Osteoblast (primary cell): ENCODE measurements at places on chromosomes 3 and 15. TPM values are rescaled to one million over a fixed set of nuclear protein-coding genes. Genes with fewer than 3 reads are reported as not detected.

The SCAMP5 gene
- total RNA-seq = 0.88 and 1.8 TPM in 2 replicates

The BCHE gene
- not detected in 2 replicates for total RNA-seq

The PARP3 gene
- total RNA-seq = 39.2 and 46.0 TPM in 2 replicates

The PARP15 gene
- total RNA-seq = 3.2 and 3.6 TPM in 2 replicates

The RASGRF1 gene
- total RNA-seq = under 0.01 TPM in 1 of 2 replicates, not detected in the other

The SLC28A1 gene
- total RNA-seq = not detected in 2 replicates

The LAMB2 gene
- total RNA-seq = 355 and 450 TPM in 2 replicates

The CSPG4 gene
- 11.5 and 20.3 TPM in 2 replicates for total RNA-seq

The RETNLB gene
- not detected in 2 replicates for total RNA-seq

The TEX55 gene
- total RNA-seq = not detected in 2 replicates

The IL12A gene
- 3.2 and 4.7 TPM in 2 replicates for total RNA-seq

DNA sequence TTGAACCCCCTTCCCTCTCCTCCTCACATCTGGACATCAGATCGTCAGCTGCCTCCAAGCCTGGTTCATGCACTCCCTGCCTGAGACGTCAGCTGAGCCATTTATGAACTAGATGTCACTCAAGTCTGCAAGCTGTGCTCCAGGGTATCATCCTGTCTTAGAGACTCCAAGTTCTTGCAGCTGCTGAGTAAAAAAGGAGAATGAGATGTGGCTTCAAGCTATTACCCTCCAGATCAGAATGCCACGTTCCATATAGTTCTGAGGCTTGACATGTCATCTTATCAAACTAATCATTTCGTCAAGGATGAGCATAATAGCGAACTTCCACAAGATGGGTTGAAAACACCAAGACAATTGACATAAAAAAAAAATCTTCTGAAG is 766.3 kb downstream of the TBL1XR1 start:
- no peaks in the 10 kb centered on the region for H3K4me1 ChIP-seq
- H3K27ac ChIP-seq = no peak overlapping the region
- H3K27me3 ChIP-seq = no peaks in the 10 kb centered on the region

GRCh38 chr3:112376241-112376911 is 43.4 kb downstream of the CD200 start:
- DNase-seq = no peak
- H3K4me1 ChIP-seq = peaks cover 32% of the 10 kb centered on the region
- H3K36me3 ChIP-seq = no peaks in the 10 kb centered on the region

GRCh38 chr15:39473298-39473947 is 107.5 kb upstream of the THBS1 start:
- H3K27me3 ChIP-seq = no peaks in the 10 kb centered on the region
- peak overlapping the region; percentile 81 for H3K27ac ChIP-seq
- DNase-seq = peak; percentile 42
- H3K4me3 ChIP-seq = no peak overlapping the region

- no peaks in the 10 kb centered on the region for H3K27me3 ChIP-seq
- H3K4me1 ChIP-seq = peaks cover 33% of the 10 kb centered on the region
- H3K4me3 ChIP-seq = no peak overlapping the region
- DNase-seq = no peak
- H3K36me3 ChIP-seq = peaks cover 32% of the 10 kb centered on the region
These were observed 41.5 kb downstream of the PDHB start for GRCh38 chr3:58392181-58392580.

GRCh38 chr3:163821841-163822240 is 1256.5 kb downstream of the SI start:
- no peak for DNase-seq
- H3K4me3 ChIP-seq = no peak overlapping the region
- no peaks in the 10 kb centered on the region for H3K27me3 ChIP-seq
- no peaks in the 10 kb centered on the region for H3K36me3 ChIP-seq

- H3K27ac ChIP-seq = no peak overlapping the region
- no peak for DNase-seq
- H3K27me3 ChIP-seq = no peaks in the 10 kb centered on the region
- H3K4me1 ChIP-seq = no peaks in the 10 kb centered on the region
These were observed 77.8 kb downstream of the SETD2 start for GRCh38 chr3:47086071-47086470.

- H3K4me3 ChIP-seq = no peak overlapping the region
- no peaks in the 10 kb centered on the region for H3K36me3 ChIP-seq
- H3K27me3 ChIP-seq = no peaks in the 10 kb centered on the region
- H3K27ac ChIP-seq = no peak overlapping the region
These were observed 447.2 kb upstream of the CCDC54 start for GRCh38 chr3:106930086-106930485.

GRCh38 chr15:53644660-53645059 is 114.8 kb downstream of the WDR72 start:
- no peaks in the 10 kb centered on the region for H3K36me3 ChIP-seq
- H3K4me1 ChIP-seq = no peaks in the 10 kb centered on the region
- no peak for DNase-seq
- no peak overlapping the region for H3K4me3 ChIP-seq
- H3K27ac ChIP-seq = no peak overlapping the region

- peaks cover 15% of the 10 kb centered on the region for H3K4me1 ChIP-seq
- H3K27ac ChIP-seq = peak overlapping the region; percentile 87
- H3K4me3 ChIP-seq = no peak overlapping the region
- DNase-seq = no peak
These were observed 84.8 kb upstream of the POMGNT2 start for GRCh38 chr3:43190670-43191069.

DNA sequence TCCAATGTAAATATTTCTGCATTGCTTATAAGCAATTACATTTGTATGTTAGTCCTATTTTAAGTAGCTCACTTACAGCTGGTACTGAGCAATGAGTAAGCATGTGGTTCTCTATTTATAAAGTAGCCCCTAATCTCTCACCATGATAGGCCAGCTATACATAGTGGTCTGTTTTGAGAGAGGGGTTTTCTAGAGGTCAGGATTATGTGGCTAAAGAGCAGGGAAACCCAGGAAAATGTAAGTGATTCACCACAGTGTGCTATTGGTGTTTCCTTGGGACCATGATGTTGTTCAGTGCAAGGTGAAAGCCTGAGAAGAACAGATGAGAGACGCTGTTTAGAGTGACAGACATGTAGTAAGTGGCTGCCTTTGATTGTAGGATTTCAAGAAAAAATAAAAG is 26.4 kb downstream of the RBMS3 start:
- H3K27me3 ChIP-seq = no peaks in the 10 kb centered on the region
- no peak overlapping the region for H3K27ac ChIP-seq
- no peak for DNase-seq

- H3K36me3 ChIP-seq = no peaks in the 10 kb centered on the region
- no peak overlapping the region for H3K27ac ChIP-seq
- DNase-seq = no peak
- no peak overlapping the region for H3K4me3 ChIP-seq
- no peaks in the 10 kb centered on the region for H3K4me1 ChIP-seq
- H3K27me3 ChIP-seq = no peaks in the 10 kb centered on the region
These were observed 336.4 kb upstream of the SATB1 start for GRCh38 chr3:18761530-18761929.

DNA sequence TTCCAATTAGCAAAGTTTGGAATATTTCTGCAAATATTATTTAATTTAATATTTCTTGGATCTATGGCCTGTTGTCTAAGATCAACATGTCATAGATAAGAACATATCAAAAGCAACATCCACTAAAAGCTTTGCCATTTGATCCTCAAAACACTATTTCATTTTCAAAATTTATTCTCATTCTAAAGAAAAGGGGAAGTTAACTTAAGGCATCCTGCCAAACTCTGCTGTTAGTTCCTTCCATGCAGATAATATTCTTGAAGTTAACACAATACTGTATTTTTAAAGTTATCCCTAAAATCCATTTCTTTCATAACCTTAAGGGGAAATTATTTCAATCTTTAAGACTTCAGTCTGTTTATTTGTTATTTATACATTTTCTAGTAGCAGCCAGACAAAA is 28.2 kb upstream of the GBE1 start:
- no peaks in the 10 kb centered on the region for H3K36me3 ChIP-seq
- no peak overlapping the region for H3K27ac ChIP-seq
- H3K27me3 ChIP-seq = peaks cover 2% of the 10 kb centered on the region

DNA sequence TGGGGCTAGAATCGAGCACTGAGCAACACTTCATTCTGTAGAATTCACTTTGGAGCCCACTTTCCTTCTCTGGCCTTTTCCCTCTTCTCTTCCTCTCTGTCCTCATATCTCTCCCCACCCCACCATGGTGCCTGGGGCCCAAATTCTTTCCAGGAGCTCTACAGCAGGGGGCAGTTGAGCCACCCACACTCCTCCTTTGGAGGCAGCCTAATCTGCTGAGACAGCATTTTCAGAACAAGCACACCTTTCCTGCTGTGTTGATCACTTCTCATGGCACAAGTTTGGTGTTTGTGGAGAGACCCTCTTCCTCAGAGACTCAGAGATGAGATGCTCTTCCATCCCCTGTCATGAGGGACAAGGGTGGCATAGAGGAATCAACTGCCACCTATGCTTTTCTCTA is 52.0 kb upstream of the PRR23C start:
- no peak overlapping the region for H3K27ac ChIP-seq
- no peaks in the 10 kb centered on the region for H3K36me3 ChIP-seq
- DNase-seq = no peak
- H3K4me1 ChIP-seq = no peaks in the 10 kb centered on the region
- H3K27me3 ChIP-seq = no peaks in the 10 kb centered on the region

DNA sequence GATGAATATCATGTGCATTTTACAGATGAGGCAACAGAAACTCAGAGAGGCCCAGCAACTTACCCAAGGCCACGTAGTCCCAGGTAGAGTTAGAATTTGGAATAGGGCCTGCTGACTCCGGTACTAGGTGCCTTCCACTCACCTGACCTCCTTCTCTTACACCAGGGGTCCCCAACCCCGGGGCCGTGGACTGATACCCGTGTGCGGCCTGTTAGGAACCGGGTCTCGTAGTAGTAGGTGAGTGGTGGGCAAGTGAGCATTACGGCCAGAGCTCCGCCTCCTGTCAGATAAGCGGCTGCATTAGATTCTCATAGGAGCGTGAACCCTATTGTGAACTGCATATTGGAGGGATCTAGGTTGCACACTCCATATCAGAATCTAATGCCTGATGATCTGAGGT is 64.8 kb downstream of the SMAD3 start:
- DNase-seq = no peak
- no peaks in the 10 kb centered on the region for H3K27me3 ChIP-seq
- no peak overlapping the region for H3K4me3 ChIP-seq

DNA sequence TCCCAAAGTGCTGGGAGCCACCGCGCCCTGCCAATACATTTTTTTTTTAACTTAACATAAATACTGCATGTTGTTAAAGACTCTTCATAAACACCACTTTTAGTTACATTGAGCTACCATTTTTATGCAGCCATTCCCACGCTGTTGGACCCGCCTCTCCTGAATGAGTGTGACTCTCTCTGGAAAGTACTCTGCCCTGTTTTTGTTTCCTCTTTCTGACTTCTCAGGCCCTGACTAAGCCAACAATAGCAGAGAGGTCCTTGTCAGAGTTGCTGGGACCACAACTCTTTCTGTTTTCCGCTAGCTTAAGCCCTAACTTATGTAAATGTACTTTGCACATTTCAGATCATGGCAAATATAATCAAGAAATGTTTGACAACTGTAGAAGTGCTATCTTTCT is 35.2 kb downstream of the PARP15 start:
- peaks cover 8% of the 10 kb centered on the region for H3K27me3 ChIP-seq
- H3K27ac ChIP-seq = no peak overlapping the region
- peaks cover 5% of the 10 kb centered on the region for H3K4me1 ChIP-seq
- no peaks in the 10 kb centered on the region for H3K36me3 ChIP-seq
- no peak for DNase-seq
- H3K4me3 ChIP-seq = no peak overlapping the region

- peaks cover 6% of the 10 kb centered on the region for H3K4me1 ChIP-seq
- no peak overlapping the region for H3K4me3 ChIP-seq
- no peak for DNase-seq
- peaks cover 4% of the 10 kb centered on the region for H3K27me3 ChIP-seq
- no peaks in the 10 kb centered on the region for H3K36me3 ChIP-seq
These were observed 129.2 kb upstream of the SKOR1 start for GRCh38 chr15:67696087-67696486.

- no peak overlapping the region for H3K27ac ChIP-seq
- H3K27me3 ChIP-seq = peaks cover 7% of the 10 kb centered on the region
- no peaks in the 10 kb centered on the region for H3K36me3 ChIP-seq
- DNase-seq = no peak
These were observed 69.0 kb downstream of the MINAR1 start for GRCh38 chr15:79501086-79501485.

GRCh38 chr15:63044645-63045464 is 2.3 kb downstream of the TPM1 start:
- peaks cover 43% of the 10 kb centered on the region for H3K4me1 ChIP-seq
- peak; percentile 95 for DNase-seq
- H3K4me3 ChIP-seq = peak overlapping the region; percentile 88
- H3K27me3 ChIP-seq = no peaks in the 10 kb centered on the region
- H3K27ac ChIP-seq = peak overlapping the region; percentile 91
- peaks cover 57% of the 10 kb centered on the region for H3K36me3 ChIP-seq

DNA sequence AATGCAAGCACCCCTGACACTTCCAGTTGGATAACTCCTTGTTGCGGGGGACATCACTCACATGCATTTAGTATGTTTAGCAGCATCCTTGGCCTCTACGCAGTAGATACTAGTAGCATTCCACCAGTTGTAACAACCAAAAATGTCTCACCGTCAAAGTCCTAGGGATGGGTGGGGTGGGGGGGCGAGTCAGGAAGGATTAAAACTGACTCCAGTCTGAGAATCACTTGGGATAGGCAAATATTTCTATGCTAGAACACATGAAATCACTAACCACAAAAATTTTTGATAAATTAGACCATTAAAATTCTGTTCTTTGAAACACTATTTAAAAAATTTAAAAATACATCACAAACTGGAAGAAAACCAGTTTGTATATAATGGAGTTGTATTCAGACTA is 18.0 kb downstream of the ICE2 start:
- peaks cover 14% of the 10 kb centered on the region for H3K4me1 ChIP-seq
- no peak overlapping the region for H3K4me3 ChIP-seq
- no peak overlapping the region for H3K27ac ChIP-seq
- no peaks in the 10 kb centered on the region for H3K36me3 ChIP-seq

DNA sequence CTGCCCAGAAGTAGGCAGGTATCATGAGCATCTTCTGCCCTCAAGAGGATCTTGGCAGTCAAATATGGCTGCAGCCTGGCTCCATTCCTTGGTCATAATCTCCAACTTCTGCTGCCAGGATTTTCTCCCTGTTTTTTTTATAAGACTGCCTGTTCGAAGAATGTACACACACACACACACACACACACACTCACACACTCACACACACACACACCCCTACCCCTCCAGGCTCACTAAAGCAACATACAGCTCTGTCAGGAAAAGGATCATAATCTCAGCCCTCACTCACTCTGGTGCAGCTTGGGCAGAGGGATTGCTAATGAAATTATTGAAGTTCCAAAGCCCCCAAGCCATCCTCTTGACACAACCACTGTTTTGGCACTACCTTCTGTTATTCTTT is 129.2 kb upstream of the BFSP2 start:
- no peak overlapping the region for H3K27ac ChIP-seq
- no peaks in the 10 kb centered on the region for H3K36me3 ChIP-seq
- H3K4me3 ChIP-seq = no peak overlapping the region
- DNase-seq = no peak
- H3K4me1 ChIP-seq = no peaks in the 10 kb centered on the region
- H3K27me3 ChIP-seq = peaks cover 3% of the 10 kb centered on the region

DNA sequence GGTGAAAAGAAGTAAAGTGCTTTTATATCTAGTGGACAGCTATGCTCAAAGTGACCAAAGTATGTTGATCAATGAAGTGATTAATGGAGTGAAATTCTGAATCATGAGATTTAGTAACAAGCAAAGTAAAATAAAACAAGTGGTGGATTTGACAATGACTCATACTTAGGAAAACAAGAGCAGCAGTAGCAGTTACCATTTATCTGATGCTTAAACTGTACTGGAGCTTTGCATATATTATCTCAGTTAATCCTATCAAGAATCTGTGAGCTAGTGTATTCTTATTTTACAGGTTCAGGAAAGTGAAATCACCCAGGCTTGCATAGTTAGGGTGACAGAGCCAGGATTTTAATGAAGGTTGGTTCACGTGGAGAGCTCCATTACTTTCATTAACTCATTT is 50.6 kb upstream of the SPATA16 start:
- no peak overlapping the region for H3K27ac ChIP-seq
- H3K27me3 ChIP-seq = no peaks in the 10 kb centered on the region
- DNase-seq = no peak
- H3K4me3 ChIP-seq = no peak overlapping the region
